Activated gamma-delta T cell treated with anti-CD3 and anti-CD28 coated beads, Interleukin-2, amount 50 U/mL, for 16 hours (primary cell): ENCODE measurements at places on chromosomes 7 and 10.
A peak's percentile ranks its signal among the peaks of the same experiment; 100 is the strongest.

- DNase-seq, result no peak
Measured at GRCh38 chr10:96096958-96097357, 33.1 kb upstream of the ZNF518A start.

- DNase-seq, result no peak
Measured at GRCh38 chr10:4686644-4686996, 139.4 kb upstream of the AKR1E2 start.

- no peak for DNase-seq
Measured at GRCh38 chr7:127782654-127783559, 130.9 kb downstream of the SND1 start.

- no peak for DNase-seq
Measured at GRCh38 chr7:17020250-17020649, 138.5 kb upstream of the AGR3 start.

DNA sequence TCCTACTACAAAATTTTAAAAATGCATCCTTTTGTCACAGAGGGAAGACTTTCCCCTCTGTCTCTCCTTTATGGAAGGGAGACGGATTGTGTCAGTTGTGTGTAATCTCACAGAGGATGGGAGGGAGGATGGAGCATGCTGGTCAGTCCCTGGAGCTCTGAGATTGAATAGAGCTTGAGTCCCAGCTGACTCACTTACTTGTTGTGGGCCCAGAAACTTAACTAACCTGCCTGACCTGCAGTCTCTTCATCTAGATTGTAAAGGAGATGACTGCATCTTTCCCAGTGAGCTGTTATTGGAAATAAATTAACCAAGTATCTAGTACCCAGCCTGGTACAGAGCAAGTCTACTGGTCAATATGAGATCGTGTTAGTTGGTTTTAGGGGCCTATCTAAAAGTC lies 77.9 kb upstream of the ADO start:
- no peak for DNase-seq

DNA sequence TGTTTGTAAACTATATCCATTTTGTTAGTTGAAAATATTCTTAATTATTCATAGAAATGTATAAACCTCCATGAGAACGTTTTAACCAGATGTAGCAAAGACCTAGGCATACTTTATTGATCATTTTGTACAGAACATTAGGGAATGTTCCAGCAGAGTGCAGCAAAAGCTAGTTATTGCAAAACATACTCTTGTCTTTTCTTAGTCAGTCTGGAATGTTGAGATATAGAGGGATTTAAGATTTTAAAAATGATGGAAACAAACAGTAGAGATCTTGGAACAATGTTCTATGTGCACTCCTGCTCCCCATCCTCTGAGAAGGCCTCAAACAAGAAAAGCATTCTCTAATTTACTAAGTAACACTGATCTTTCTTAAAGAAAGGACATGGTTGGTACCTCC lies 292.1 kb downstream of the BBS9 start:
- DNase-seq, result no peak

DNA sequence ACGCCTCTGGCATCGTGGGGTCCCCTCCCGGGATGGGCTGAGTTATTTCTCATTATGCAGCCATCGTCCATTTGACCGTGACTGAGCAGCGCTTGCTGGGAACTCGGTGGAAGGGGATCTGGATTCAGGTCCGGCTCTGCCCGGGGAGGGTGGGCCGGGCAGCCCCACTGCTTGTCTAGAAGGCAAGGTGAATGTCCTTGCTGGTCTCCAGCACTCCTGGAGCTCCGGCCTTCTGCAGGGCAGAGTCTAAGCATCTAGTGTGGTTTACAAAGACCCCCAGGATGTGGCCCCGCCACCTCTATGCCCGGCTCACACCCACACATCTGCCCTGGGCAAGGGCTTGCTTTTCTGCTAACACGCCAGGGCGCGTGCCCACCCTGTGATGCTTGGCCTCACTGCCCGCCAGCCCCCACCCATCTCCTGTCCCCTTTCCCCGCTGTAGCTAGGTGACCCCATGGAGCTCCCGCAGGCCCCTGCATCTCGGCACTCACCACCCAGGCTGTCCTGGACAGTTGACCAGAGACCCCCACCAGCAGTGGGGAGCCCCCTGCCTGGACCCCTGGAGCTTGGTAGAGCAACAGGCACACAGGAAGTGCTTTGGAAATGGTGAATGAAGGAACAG lies 151.0 kb upstream of the CHST15 start:
- no peak for DNase-seq

DNA sequence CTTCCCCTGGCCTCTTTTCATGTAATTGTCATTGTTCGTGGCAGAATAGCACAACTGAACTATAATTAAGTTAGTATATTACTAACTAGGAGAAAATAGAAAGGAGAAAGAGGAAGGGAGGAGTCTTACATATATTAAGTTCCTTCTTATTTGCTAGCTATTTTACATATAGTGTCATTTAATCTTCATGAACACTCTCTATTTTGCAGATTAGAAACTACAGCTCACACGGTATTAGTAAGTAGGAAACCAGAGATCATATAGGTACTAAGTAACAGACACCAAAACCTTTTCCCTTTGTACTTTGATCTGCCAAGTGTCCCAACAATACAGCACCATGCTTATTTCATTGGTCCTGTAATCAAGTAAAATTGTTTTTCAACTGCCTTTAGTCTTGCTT lies 202.4 kb upstream of the HPS1 start:
- no peak for DNase-seq

GRCh38 chr7:80640846-80641245 lies 2.4 kb downstream of the CD36 start:
- no peak for DNase-seq

GRCh38 chr7:3165681-3166580 lies 122.3 kb upstream of the CARD11 start:
- DNase-seq, result no peak

- DNase-seq, result no peak
Measured at GRCh38 chr10:43227911-43228782, 38.7 kb downstream of the RASGEF1A start.

- peak; percentile 62 for DNase-seq
Measured at GRCh38 chr7:36723951-36724664, at the start of gene AOAH. AOAH (minus strand) TSS chr7:36724494; CDS start chr7:36724148, 346 bp downstream.

DNA sequence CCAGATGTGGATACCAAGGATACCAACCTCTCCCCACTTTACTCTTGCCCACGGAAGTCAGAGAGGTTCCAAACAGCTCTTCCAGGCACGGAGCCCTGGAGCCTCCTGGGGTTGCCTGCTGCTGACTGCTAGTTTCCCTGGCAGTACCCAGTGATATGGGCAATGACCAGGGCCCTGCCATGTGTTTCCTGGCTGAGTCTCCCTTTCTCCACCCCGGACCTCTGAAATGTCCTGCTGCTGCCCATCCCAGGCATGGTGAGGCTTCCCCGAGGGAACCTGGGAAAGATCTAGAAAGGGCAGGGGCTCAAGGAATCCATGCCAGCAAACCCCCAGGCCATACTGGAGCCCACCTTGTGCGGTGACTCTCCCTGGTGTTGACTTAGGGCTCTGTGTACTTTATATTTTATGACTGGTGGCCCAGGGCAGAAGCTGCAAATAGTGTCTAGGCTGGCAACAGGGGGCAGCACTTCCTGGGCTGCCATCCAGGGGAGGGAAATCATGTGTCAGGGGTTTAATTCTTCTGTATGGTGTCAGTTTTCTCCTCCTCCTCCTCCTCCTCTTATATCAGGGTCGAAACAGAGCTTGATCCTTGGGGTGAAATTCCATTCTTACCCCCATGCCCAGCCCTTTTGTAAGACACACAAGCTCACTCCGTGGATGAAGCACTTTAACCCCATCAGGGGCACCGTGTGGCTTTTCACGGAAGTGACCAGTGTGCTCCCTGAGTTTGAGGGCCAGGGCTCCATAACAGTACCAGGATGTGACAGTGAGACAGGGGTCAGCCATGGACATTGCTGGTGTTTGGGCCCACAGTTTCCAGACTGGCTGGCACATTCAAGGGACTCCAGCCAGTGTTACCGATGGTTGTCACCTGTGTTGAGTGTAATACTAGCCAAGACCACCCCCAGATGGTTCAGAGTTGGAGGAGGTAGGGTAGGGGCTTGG lies 62.4 kb upstream of the GDF10 start:
- DNase-seq, result no peak

- DNase-seq, result no peak
Measured at GRCh38 chr10:34808801-34809745, 6.0 kb downstream of the PARD3 start.

- DNase-seq, result no peak
Measured at GRCh38 chr7:116740755-116741462, 68.9 kb downstream of the MET start.

GRCh38 chr7:30681815-30682211 lies 443 bp downstream of the CRHR2 start:
- DNase-seq, result no peak

DNA sequence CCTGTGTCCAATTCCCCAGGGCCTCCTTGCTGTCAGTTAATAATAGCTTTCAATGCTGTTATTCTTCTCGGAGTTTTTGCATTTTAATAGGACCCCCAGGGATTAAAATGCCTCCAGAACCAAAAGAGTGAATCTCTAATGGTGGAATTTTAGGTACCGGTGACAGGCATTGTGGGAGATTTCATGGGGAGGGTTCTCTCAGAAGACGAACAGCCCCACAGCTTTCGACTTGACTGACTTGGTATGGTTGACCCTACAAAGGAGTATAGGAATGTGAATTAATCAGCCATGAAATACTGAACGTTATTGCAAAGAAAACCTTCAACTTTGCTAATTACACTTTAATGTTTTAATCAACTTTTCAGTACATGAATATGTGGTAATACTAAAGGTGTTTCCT lies 206.3 kb upstream of the FZD8 start:
- no peak for DNase-seq

- no peak for DNase-seq
Measured at GRCh38 chr7:80748363-80749042, 110.1 kb downstream of the CD36 start.

DNA sequence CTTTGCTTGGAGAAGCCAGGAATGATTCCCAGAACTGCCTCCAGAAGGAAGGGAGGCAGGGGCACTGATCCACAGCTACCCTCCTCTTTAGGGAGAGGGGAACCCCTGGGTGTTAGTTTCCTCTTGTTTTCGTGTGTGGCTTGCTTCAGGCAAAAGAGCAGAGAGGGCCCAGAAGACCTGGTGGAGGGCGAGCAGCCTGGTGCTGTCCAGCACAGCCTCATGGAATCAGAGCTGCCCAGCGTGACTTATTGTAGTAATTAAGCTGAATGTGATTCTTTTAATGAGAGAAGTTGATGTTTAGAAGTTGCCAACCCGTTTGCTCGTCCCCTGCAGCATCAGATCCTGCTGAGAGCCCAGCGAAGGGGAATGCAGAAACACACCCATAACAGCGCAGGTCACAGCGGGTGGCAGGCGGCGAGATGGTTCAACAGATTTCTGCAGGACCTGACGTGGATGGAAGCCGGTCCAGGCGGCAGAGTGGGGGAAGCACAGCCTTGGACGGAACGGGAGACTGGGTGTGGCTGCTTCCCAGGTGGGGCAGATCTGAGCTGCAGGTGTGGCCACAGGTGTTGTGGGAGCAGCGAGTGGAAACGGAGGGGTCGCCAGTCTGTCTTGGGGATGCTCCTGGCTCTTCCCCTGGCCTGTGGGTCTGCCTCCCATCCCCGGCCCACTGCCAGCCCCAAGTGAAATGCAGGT lies 53.7 kb upstream of the SHH start:
- DNase-seq, result no peak

GRCh38 chr7:151632750-151633515 lies 113.2 kb upstream of the RHEB start:
- peak; percentile 31 for DNase-seq

GRCh38 chr7:43869867-43870240 lies 537 bp upstream of the MRPS24 start:
- no peak for DNase-seq

DNA sequence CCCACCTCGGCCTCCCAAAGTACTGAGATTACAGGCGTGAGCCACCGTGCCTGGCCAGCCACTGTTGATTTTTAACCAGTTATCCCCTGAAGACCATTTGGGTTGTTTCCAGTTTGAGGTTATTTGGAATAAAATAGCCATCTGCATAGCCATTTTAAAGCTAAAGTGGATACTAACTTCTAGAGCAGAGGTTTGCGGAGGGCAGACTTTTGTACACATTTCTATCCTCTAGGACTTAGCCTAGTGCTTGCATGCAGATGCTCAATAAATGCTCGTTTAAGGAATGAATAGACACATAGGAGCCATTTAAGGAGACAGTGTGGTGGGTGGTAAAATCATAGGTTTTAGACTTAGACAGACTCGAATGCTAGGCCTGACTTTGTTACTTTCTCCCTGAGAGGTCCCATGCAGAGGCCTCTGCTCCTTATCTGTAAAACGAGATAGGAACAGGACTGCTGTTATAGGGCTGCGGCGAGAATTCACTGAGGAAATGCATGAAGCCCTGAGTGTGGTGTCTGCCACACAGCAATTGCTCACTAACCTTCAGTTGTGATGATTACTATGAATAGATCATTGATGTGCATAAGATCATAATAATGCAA lies 75.9 kb downstream of the PFKFB3 start:
- no peak for DNase-seq

GRCh38 chr7:48976253-48976652 lies 51.9 kb downstream of the CDC14C start:
- DNase-seq, result no peak

- DNase-seq, result no peak
Measured at GRCh38 chr7:24702755-24703154, 54.5 kb downstream of the GSDME start.

GRCh38 chr7:29797112-29797944 lies 9.0 kb upstream of the WIPF3 start:
- no peak for DNase-seq

DNA sequence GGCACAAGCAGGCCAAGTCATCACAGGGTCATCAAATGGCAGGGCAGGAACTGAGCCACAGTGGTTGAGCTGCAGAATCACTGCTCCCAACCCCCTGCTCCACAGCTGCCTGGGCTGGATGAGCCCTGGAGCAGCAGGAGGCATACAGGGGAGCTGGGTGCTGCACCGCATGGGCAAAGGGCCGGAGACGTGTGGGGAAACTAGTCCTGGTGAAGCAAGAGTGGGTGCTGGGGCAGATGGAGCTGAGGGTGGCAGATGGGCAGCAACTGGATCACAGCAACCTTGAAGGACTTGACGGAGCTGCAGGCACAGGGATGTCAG lies 16.0 kb upstream of the VOPP1 start:
- DNase-seq, result no peak

DNA sequence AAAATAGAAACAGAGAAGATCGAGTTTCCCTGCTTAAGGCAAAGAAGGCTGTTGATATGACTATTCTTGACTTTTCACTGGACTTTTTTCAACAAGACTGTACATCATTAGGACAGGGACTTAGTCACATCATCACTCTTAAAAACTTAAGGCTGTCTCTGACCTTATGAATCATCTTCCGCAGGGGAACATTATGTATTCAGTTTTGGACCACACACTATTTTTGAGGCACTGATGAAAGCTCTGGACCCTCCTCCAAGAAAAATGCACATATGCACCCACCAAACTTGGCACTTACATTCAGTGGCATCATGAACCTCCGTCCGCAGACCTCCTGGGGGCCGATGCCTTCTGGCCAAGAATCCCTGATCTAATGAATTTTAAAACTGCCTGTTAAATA lies 96.4 kb downstream of the CALD1 start:
- no peak for DNase-seq
